Stimulated activated effector memory CD8-positive, alpha-beta T cell treated with anti-CD3 and anti-CD28 coated beads, Interleukin-12 subunit alpha, Interleukin-12 subunit beta, amount 100 ng/mL, for 72 hours (primary cell): ENCODE measurements at places on chromosomes 4 and X.

GRCh38 chr4:81030061-81030980, at the start of gene BMP3:
BMP3 (plus strand) TSS chr4:81030708; CDS start chr4:81031285, 577 bp downstream.
- DNase-seq: no peak

GRCh38 chrX:74133156-74133796, 170.7 kb upstream of the ZCCHC13 start:
- no peak for DNase-seq

DNA sequence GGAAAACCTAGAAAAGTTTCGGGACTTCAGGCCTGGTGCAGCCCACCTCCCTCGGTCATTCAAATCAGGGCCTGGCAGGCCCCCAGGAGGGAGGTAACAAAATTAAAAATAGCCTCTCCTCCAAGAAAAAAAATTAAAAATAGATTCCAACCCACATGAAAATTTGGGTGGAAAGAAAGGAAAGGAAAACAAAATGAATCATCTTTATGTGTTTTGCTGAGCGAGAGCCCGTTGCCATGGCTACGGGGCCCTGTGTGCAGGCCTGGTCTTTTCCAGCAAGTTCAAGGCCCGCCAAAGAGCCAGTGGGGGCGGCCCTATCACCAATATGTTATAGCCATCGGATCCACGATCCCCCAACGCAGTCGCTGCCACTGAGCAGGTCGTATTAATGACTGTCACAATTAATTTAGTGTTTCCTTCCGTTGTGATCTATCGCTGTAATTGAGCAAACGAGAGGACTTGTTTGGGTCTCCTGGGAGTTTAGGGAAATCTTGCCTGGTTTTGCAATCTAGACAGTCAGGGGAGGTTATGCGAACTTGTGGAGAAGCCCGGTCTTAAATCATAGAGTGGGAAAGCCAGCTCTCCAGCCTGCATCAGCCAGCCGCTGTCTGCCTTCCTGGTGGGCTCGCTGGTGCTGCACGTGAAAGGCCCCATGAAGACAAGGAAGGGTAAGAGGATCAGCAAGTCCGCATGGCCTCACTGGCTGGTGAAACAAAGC, 452.4 kb downstream of the BCOR start:
- no peak for DNase-seq

DNA sequence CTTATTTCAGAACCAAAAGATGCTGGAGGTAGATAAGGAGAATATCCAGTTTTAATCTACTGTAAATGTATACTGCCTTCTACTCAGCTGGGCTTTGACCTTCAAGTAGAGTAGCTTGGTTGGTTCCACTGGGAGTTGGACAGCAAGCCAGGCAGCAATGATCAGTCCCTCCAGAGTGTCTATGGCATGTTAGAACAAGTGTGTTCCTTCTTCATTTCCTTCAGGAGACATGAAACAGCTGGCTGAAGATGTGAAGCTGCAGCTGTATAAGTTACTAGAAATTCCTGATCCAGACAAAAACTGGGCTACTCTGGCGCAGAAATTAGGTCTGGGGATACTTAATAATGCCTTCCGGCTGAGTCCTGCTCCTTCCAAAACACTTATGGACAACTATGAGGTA, 111.1 kb downstream of the NFKB1 start:
- DNase-seq: no peak

DNA sequence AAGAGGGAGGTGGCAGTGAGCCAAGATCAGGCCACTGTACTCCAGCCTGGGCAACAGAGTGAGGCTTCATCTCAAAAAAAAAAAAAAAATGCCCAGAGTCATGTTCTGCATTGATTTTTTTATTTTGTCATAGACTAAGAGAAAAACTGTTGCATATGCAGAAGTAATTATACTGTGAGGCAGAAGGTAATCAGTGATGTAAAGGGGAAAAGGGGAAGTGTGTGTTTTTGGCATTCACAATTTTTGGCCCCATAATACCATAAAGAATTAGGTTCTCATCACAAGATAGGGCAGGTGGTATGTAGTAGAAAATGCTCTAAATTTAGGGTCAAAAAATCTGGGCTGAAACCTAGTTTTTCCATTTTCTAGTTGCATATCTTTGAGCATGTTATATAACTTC, 47.3 kb upstream of the GAB1 start:
- no peak for DNase-seq

DNA sequence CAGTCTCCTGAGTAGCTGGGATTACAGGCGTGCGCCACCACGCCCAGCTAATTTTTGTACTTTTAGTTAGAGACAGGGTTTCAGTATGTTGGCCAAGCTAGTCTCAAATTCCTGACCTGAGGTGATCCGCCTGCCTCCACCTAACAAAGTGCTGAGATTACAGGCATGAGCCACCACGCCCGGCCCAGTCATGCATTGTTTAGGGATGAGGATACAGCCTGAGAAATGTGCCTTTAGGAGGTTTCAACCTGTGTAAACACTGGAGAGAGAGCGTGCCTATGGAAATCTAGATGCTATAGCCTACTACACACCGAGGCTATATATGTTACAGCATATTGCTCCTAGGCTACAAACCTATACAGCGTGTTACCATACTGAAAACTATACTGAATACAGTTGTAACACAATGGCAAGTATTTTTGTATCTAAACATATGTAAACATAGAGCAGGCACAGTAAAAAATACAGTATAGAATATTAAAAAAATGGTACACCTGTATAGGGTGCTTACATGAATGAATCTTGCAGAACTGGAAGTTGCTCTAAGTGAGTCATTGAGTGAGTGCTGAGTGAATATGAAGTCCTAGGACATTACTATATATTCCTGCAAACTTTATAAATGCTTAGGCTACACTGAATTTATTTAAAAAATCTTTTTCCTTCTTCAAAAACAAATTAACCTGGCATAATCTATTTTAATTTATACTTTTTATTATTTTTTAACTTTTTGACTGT, 588.2 kb upstream of the ADGRL3 start:
- no peak for DNase-seq

DNA sequence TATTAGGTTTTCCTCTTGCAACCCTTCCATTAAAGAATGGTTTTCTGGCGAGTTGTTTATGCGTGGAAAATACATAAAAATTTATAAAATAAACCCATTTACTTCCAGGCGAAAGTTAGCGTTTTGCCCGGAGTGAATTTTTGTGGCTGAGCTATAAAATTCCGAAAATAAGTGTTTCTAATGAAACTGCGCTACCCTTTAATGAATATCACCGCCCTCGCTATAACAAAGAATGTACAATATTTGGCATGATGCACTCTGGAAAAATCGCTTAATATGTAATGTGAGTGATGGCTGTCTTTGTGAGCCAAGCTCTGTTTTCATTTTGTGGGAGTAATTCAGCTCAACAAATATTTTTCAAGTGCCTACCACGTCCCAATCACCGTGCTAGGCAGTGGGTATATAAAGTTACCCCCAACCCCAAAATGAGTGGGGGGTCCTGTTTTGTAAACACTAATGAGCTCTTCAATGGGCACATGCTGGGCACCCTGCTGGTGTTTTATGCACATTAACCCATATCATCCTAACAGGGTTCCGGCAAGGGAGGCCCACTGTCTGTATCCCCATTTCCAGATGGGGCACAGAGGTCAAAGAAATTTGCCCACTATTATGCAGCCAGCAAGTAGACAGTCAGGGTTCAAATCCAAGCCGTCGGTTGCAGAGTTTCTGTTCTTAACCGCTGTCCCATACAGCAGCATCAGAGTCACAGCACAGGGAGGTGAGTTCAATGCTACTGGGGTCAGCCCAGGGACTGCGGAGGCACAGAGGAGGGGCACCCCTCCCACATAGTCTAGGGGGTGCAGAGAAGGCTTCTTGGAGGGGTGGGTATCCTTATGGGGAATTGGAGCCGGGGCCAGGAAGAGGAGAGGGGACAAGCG, 65.7 kb upstream of the STX18 start:
- DNase-seq: no peak

- DNase-seq: no peak
These were observed 189.9 kb upstream of the NWD2 start for GRCh38 chr4:37054531-37055077.

DNA sequence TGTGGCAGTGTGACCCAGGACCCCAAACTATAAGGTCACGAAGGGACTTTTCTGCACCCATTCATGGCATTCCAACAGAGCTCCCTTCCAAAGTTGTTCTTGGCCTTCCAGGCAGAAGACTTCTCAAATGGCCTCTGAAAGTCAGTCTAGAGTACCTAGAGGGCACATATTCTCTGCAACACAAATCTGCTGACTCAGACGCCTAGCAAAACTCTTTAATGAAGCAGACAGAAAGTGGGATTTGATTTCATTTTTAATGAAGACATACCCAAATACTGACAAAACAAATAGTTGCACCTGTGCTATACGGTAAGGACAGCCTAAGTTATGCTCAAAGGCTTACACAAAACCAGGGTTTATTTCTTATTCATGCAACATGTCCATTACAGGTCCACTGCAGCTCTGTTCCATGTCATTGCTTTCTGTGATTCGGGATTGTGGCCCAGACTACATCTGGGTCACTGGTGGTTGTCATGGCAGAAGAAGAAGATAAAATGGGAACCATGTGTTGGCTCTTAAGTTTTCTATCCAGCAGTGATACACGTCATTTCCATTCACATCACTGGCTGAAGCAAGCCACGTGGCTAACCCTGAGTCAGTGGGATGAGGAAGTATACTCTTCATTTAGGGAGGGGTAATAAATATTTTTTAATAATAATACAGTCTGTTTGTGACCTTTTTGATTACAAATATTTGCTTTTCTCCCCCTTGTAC, 57.7 kb downstream of the NAT8L start:
- no peak for DNase-seq

DNA sequence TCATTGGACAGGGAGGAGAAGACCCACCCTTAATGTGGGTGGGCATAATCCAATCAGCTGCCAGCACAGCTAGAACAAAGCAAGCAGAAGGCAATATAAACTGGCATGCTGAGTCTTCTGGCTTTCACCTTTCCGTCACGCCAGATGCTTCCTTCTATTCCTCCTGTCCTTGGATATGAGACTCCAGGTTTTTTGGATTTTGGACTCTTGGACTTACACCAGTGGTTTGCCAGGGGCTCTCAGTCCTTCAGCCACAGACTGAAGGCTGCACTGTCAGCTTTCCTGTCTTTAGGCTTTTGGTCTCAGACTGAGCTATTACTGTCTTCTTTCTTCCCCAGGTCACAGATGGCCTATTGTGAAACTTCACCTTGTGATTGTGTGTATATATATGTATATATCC, 32.2 kb upstream of the UGT2B4 start:
- DNase-seq: no peak

DNA sequence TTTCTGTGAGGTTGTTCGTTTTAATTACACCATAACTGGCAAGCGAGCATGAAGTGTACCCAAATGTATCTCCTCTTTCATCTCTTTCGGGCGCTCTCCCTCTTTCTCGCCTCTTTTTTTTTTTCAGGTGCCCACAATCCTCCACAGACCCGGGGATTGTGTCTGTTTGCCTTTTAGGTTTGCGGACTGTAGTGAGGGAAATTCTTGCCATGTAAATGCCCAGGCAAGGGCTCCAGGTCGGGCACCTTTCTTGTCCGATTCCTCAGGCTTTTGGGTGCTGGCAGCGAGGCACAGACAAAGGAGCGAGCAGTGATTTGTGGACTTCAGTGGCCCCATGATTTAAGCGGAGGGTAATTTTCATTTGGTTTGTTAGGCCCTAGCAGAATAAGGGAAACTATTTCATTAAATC, 1.1 kb upstream of the PHOX2B start:
- DNase-seq: no peak

DNA sequence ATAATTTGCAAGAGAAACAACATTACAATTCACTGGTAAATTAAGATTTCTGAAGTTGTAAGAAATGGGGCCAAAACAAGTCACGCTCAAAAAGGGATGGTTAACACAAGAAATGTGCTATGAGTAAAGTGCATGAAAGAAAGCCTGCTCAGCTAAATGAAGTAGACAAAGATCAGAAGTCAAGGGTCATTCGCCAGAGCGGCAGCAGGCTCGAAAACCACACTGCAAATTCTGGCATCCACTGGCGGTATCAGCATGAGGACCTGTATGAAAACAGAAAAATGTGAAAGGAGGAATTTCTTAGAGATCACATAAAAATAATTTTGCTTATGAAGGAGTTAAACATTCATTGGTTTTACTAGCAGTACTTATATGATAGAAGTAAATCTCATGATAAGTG, 49.6 kb downstream of the FBXL5 start:
- no peak for DNase-seq

- no peak for DNase-seq
These were observed 82.6 kb downstream of the PCDH7 start for GRCh38 chr4:30802622-30803323.

DNA sequence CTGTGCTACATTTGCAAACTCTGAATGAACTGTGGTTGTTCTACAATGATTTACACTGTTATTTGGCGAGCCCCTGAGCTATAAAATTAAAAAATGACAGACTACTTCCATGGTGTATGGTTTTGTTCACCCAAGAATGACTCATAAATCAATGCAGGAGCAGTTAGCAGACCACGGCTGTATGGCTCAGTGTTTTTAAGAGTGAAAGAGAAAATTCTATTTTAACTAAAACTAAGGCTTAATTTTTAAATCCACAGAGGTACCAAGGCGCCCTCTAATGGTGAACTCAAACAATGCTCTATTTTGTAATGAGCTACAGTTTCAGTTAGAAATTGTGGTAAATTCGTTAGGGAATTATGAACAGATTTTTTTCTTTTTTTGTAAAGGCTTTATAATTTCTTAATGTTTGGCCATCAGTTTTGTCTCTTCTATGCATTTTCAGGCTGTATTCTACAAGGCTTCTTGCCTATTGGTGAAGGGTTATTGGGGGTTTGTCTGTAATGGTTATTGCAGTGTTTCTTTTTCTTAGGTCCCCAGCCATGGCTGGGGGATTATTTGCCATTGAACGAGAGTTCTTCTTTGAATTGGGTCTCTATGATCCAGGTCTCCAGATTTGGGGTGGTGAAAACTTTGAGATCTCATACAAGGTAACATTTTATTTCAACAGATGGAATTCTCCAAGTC, 32.5 kb downstream of the HMGB2 start:
- no peak for DNase-seq

DNA sequence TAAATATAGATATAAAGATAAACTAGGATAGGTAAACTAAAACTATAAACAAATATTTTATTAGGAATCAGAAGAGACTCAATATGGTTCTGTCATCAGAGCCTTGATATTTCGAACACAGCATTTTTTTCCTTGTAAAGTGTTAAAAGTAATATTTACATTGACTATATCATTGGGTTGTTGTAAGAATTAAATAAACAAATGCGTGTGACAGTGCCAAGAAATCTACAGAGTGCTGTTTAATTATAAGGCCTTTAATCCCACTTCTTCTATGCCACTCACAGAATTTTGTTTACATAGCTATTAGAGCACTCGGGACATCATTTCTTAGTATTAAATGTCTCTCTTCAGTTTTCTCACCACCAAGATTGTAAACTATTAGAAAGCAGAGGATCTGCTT, 807.4 kb downstream of the FSTL5 start:
- DNase-seq: no peak

DNA sequence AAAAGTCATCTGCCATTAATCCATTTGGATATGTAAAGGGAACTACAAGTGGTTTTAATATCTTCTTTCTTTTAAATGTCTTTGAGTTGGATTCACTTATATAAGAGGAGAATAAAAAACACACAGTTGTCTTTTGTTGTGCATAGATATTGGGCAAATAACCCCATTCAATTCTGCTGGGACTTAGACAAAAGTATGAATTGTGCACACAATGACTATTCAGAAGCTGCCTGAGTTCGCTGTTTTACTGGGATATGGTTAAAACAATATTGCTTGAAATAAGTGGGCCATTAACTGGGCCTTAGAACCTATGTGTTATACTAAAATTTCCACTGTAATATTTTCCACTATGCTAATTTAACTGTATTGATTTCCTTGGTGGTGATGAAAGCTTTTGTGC, 71.7 kb downstream of the PCYT1B start:
- no peak for DNase-seq
